ENCODE measurements at places on chromosomes 7 and 10.

GRCh38 chr7:101177644-101178043 lies 2.4 kb downstream of the NAT16 start:
- DNase-seq: no peak

DNA sequence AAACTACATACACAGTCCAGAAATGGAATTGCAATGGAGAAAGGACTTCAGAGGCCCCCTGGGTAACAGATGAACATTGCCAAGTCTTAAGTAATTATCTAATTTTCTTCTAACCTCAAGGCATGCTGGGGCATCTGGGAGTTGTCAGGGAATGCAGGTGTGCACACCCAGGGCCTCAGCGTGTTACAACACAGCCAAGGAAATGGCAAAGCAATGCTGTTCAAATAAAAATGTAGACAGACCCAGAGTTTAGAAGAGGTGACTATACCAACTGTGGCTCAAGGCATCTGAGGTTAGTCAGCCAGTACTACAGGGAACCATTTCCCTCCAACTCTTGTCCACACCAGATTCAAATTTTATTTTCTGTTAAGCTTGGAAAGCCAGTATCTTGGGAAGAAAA lies 73.6 kb downstream of the CCDC3 start:
- DNase-seq: no peak

DNA sequence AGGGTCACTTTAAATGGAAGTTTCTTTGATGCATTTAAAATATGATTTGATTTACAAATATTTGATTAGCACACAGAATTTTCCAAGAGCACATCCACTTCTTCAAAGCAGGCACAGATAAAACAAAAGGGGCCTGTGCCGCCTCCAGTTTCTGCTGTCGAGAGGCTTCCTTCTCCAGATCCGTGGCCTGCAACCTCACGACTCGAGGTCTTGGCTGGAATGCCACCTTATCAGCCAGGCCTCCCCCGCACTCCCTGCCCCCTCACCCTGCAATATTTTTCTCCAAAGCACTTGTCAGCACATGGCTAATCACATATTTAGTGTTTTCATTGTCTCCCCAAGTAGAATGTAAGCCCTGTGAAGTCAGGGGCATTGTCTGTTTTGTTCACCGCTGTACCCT lies 12.5 kb downstream of the PYROXD2 start:
- no peak for DNase-seq

DNA sequence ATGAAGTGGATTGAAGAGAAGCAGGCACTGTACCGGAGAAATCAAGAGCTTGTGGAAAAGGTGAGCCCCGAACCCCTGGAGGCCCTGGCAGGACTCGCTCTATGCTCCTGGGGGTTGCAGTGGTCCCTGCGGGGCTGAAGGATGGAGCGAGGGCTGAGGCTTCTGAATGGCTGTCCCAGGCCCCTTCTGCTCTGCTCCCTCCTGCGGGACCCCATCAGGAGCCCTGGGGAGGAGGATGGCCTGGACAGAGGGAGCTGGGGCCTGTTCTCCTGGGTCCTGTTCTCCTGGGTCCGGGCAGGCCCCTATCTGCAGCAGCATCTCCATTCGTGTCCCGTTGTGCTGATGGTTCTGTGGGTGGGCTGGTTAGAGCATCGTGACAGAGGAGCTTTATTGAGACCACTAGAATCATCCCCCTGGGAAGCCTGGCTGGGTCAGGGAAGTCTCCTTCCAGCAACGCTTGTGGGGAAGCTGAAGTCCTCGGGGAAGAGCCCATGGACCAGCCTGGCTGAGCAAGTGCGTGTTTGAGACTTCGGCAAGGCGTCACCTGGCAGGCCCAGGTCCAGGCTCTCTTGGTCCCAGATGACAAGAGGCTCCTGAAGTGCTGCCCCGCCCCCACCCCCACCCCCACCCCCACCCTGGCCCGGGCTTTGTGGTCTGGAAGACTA lies 41.1 kb upstream of the DPYSL4 start:
- no peak for DNase-seq

GRCh38 chr7:136389933-136390332 lies 412.8 kb upstream of the MTPN start:
- no peak for DNase-seq

DNA sequence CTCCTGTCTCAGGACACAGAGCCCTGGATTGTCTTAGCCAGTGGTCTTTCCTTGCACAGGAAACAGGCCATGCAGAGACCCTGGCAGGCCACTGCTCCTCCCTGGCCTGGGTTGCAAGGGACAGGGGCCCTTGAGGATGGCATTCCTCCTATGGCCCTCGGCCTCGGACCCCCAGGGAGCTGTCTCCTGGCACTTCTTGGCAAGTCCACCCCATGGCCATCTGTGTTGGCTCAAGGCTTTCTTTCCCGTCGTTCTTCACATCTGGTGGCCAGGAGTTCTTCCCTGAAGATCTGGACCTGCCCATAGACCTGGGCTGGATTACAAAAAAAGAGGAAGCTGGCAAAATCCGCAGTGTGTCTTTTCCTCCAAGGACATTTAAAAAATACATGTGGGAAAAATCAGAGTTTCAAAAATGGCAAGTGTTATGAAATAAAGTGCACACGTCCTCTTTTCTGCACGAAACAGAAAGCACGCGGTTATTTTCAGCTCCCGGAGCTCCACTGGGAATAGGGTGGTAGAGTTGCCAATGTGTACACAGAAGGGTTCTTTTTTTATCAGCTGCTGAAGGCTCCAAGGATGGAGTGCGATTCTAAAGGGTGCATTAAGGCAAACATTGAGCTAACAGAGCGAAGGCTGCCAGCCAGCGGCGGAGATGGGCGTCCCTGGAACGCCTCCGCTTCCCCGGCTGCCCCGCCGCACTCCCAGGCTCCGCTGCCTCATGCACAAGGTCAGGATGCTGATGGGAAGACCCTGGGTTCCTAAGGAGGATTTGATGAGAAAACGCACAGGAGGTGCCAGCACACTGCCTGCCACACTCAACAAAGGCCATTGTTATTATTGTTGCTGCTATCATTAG lies 62.8 kb upstream of the FAM20C start:
- DNase-seq: no peak

- DNase-seq: no peak
Observed at GRCh38 chr7:135463908-135464307, 46.0 kb downstream of the CNOT4 start.

- DNase-seq: no peak
Observed at GRCh38 chr7:45087301-45088145, 1.2 kb downstream of the NACAD start.

DNA sequence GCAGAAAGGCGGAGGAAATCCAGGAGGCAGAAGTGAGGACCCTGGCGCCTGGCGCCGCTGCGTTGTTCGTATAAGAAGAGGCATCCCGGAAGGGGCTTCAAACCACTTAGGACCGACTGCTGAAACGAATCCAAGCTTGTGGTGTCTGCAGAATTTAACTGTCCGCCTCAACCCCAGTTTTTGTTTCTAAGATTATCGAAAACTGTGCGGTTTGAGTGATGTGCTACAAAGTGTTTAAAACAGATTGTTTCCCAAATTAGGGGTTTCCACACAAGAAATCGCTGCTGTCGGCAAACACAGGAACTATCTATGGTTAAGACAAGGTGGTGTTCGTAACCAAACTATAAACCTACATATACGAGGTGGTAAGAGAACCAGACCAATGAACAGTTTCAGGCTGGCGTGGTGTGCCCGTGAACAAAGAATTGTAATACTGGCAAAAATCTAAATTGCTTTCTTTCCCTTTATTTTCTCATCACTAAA lies 835 bp upstream of the DGKI start:
- peak; percentile 6 for DNase-seq

GRCh38 chr10:30111340-30112022 lies 52.1 kb upstream of the JCAD start:
- peak; percentile 73 for DNase-seq

DNA sequence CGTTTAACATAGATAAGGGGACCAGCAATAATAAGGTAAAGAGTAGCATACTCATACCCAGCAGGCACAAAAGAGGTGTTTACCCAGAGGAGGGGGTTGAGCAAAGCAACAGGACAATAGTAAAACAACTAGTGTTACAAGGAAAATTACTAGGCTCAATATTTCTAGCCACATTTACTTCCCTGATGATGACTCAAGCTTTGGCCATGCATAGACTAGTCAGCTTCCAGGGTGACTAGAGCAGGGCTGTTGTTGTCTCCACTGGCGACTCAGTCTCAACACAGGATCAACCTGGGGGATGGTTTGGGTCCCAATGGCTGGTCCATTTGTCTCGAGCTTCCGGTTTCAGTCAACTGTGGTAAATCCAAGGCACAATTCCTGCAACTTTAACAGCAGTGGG lies 217.7 kb upstream of the KCND2 start:
- peak; percentile 31 for DNase-seq

Data from ELR (cell line).